ENCODE measurements at places on chromosomes 4 and X. TPM values are rescaled to one million over a fixed set of nuclear protein-coding genes. Genes with fewer than 3 reads are reported as not detected.

CXorf38 gene
- 18.9 TPM for total RNA-seq

GALNT7 gene
- total RNA-seq, result 16.2 TPM

BANK1 gene
- not detected for total RNA-seq

PAGE2B gene
- 0.78 TPM for total RNA-seq

PABPC1L2A gene
- total RNA-seq, result not detected

TGIF2LX gene
- total RNA-seq, result not detected

FAM47E gene
- total RNA-seq, result 0.20 TPM

ATG4A gene
- 11.7 TPM for total RNA-seq

BEX5 gene
- 0.60 TPM for total RNA-seq

MFSD8 gene
- 14.0 TPM for total RNA-seq

GRIA3 gene
- 0.36 TPM for total RNA-seq

TMEM144 gene
- 2.5 TPM for total RNA-seq

MAGEC1 gene
- total RNA-seq, result 0.10 TPM

GLUD2 gene
- 2.1 TPM for total RNA-seq

FOXP3 gene
- total RNA-seq, result not detected

TRIM60 gene
- total RNA-seq, result not detected

SSX2 gene
- total RNA-seq, result not detected

NXF2 gene
- total RNA-seq, result not detected

GPRIN3 gene
- not detected for total RNA-seq

TCEAL2 gene
- total RNA-seq, result not detected

PF4V1 gene
- 0.72 TPM for total RNA-seq

TENM3 gene
- 18.2 TPM for total RNA-seq

GPC3 gene
- total RNA-seq, result 0.84 TPM

TLR6 gene
- total RNA-seq, result 4.0 TPM

ZFP42 gene
- total RNA-seq, result 0.24 TPM

PDLIM3 gene
- 13.6 TPM for total RNA-seq

TMEM128 gene
- total RNA-seq, result 30.1 TPM

PCDH10 gene
- 0.10 TPM for total RNA-seq

IL21 gene
- total RNA-seq, result not detected

TXK gene
- total RNA-seq, result 2.3 TPM

SMIM20 gene
- 45.7 TPM for total RNA-seq

ARHGAP36 gene
- not detected for total RNA-seq

IGFBP7 gene
- 436 TPM for total RNA-seq

FGF2 gene
- total RNA-seq, result 3.3 TPM

NEUROG2 gene
- total RNA-seq, result 0.12 TPM

DMP1 gene
- total RNA-seq, result not detected

NXT2 gene
- 18.3 TPM for total RNA-seq

TLR3 gene
- 7.0 TPM for total RNA-seq

AWAT1 gene
- total RNA-seq, result not detected

TMEM187 gene
- 6.6 TPM for total RNA-seq

INTS6L gene
- 5.5 TPM for total RNA-seq

ERAS gene
- total RNA-seq, result not detected

P2RY10 gene
- not detected for total RNA-seq

SCML2 gene
- 4.1 TPM for total RNA-seq

DDIT4L gene
- total RNA-seq, result not detected

FRMD7 gene
- 0.10 TPM for total RNA-seq

Measured in RPMI7951 (cell line).